Activated CD4-positive, alpha-beta T cell treated with anti-CD3 and anti-CD28 coated beads, Interleukin-2, amount 10 ng/mL, durations not matched to agents 7 days and 5 days (primary cell): ENCODE measurements at places on chromosomes 6 and 20. TPM values are rescaled to one million over a fixed set of nuclear protein-coding genes. Genes with fewer than 3 reads are reported as not detected.
A peak's percentile ranks its signal among the peaks of the same experiment; 100 is the strongest.

- no peak for DNase-seq
- H3K27ac ChIP-seq: no peak overlapping the region
- H3K4me3 ChIP-seq: no peak overlapping the region
Observed at GRCh38 chr6:25435416-25435985, 156.3 kb downstream of the CARMIL1 start.

- H3K4me3 ChIP-seq: no peak overlapping the region
- no peaks in the 10 kb centered on the region for H3K27me3 ChIP-seq
- DNase-seq: no peak
- H3K4me1 ChIP-seq: peaks cover 72% of the 10 kb centered on the region
- H3K27ac ChIP-seq: no peak overlapping the region
- H3K36me3 ChIP-seq: peaks cover 36% of the 10 kb centered on the region
Observed at GRCh38 chr6:45445749-45446549, 68.2 kb upstream of the SUPT3H start.

DNA sequence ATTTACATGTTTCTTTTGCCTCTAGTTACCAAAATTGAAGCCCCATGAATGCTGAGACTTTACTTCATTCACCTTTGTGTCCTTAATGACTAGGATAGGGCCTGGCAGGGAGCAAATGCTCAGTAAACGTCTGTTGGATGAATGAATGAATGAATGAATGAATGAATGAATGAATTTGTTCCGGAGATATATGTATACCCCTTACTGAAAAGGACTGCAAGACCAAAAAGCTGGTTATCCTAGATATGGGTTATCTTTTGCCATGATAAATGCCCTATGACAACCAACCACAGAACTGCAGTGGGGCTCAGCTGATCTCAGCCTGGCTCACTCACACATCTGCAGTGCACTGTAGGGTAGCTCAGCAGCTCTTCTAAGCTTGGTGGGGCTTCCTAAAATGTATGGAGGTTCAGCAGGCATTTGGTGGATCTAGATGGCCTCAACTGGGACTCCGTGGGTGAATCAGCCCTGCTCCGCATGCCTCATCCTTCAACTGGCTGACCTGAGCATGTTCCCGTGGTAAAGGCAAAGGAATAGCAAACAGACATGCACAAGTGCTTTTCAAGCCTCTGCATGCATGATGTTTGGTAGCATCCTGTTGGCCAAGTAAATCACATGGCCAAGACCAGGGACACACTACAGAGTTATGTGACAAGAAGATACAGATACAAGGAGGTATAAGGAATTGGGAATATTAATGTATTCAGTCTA lies 378.7 kb upstream of the SOX4 start:
- H3K36me3 ChIP-seq: peaks cover 6% of the 10 kb centered on the region
- H3K27me3 ChIP-seq: no peaks in the 10 kb centered on the region
- H3K4me3 ChIP-seq: no peak overlapping the region
- H3K27ac ChIP-seq: no peak overlapping the region

GRCh38 chr20:33575282-33575681 lies 85.4 kb downstream of the CBFA2T2 start:
- H3K4me1 ChIP-seq: peaks cover 9% of the 10 kb centered on the region
- no peaks in the 10 kb centered on the region for H3K27me3 ChIP-seq
- no peak for DNase-seq

The RBBP8NL gene
- total RNA-seq: not detected

The PGK2 gene
- total RNA-seq: not detected

DNA sequence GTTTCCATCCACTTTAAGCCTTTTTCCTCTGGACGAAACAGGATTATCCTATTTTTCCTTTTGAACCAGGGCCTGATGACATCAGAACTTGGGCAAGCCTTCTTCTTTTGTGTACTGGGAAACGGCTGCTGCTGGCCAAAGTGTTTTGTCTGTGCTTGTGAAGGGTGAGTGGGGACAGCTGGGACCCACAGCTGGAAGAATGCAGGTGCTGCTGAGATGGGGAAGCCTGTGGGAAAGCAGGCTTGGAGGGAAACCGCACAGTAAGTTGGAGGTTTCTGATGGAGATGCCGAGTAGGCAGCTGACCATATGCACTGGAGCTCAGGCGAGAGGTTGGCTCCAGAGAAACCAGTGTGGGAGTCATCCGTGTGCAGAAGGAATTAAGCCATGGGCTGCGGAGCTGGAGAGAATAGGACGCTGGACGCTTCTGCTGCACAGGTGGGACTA lies 8.5 kb upstream of the PSMG4 start:
- H3K4me1 ChIP-seq: peaks cover 10% of the 10 kb centered on the region
- H3K27me3 ChIP-seq: peaks cover 43% of the 10 kb centered on the region
- H3K4me3 ChIP-seq: no peak overlapping the region
- DNase-seq: no peak

The ENPP4 gene
- 5.0 TPM for total RNA-seq

DNA sequence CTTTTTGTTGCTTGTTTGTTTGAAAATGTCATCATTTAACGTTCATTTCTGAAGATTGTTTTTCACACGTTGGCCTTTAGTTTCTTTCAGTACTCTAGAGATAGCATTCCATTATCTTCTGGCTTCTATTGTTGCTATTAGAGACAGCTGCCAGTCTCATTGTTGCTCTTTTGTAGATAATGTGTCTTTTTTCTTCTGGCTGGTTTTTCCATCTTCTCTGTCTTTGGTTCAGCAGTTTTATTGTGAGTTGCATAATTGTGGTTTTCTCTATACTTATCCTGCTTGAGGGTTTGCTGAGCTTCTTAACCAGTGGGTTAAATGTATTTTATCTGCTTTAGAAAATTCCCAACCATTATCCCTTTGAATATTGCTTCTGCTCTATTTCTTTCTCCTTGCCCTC lies 23.2 kb upstream of the AIG1 start:
- H3K4me1 ChIP-seq: peaks cover 12% of the 10 kb centered on the region
- no peak for DNase-seq
- H3K27ac ChIP-seq: no peak overlapping the region
- no peak overlapping the region for H3K4me3 ChIP-seq
- H3K36me3 ChIP-seq: peaks cover 2% of the 10 kb centered on the region

GRCh38 chr6:39225543-39225942 lies 3.7 kb downstream of the KCNK5 start:
- no peak for DNase-seq
- H3K4me3 ChIP-seq: peak overlapping the region; percentile 55
- no peaks in the 10 kb centered on the region for H3K27me3 ChIP-seq
- H3K27ac ChIP-seq: peak overlapping the region; percentile 90
- H3K4me1 ChIP-seq: peaks cover 80% of the 10 kb centered on the region
- H3K36me3 ChIP-seq: peaks cover 33% of the 10 kb centered on the region

DNA sequence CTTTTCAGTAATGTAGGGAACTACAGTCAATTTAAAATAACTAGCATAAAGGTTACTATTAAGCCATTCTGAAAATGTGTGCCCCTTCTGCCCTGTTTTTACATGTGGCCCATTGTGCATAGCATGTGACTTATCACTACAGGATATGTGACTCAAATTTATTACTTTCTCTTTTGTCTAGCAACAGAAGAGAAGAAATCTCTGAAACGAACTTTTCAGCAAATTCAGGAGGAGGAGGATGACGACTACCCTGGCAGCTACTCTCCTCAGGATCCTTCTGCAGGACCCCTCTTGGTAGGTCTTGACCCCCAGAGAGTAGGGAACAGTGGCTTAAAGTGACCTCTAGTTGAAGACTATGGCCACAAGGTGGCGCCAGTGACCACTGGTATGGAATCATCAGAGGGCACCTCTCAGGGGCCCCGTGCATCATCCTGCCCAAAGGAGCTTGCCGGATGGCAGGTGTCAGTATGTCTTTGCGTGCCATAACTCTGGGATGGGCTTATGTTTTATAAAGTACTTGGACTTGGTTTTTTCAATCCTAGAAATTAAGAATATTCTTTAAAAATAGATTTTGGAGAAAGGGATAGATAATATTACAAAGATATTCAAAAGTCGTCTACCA lies 23.9 kb downstream of the RPRD1B start:
- no peak overlapping the region for H3K4me3 ChIP-seq
- peaks cover 23% of the 10 kb centered on the region for H3K4me1 ChIP-seq
- peaks cover 29% of the 10 kb centered on the region for H3K36me3 ChIP-seq
- H3K27ac ChIP-seq: peak overlapping the region; percentile 81
- no peaks in the 10 kb centered on the region for H3K27me3 ChIP-seq

GRCh38 chr6:75424618-75425548 lies 68.7 kb downstream of the FILIP1 start:
- no peak overlapping the region for H3K4me3 ChIP-seq
- DNase-seq: no peak
- peaks cover 10% of the 10 kb centered on the region for H3K4me1 ChIP-seq
- H3K27me3 ChIP-seq: no peaks in the 10 kb centered on the region

- H3K36me3 ChIP-seq: no peaks in the 10 kb centered on the region
- no peak overlapping the region for H3K27ac ChIP-seq
- H3K4me1 ChIP-seq: no peaks in the 10 kb centered on the region
Observed at GRCh38 chr6:168962886-168963285, 290.8 kb downstream of the THBS2 start.

DNA sequence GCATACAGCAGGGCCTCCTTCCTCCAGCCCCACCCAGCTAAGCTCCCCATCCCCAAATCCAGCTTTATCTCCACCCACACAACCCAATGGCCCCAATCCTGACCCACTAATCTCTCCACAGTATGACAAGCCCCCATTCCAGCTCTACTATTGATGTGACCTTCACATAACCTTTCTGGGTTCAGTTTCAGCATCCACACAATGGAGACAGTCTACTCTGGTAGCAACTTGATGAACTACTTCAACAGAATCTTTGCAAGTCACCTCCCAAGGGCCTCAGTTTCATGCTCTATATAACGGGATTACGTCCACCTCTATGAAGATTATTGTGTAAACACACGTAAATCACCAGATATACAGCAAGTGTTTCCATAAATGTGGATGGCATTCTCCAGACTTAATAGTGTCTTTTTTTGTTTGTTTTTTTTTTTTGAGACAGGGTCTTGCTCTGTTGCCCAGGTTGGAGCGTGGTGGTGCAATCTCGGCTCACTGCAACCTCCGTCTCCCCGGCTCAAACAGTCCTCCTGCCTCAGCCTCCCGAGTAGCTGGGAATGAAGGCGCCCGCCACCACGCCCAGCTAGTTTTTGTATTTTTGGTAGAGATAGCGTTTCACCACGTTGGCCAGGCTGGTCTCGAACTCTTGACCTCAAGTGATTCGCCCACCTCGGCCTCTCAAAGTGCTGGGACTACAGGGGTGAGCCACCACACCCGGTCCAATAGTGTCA lies 1.4 kb downstream of the AHCY start:
- peaks cover under 1% of the 10 kb centered on the region for H3K27me3 ChIP-seq
- peak overlapping the region; percentile 94 for H3K27ac ChIP-seq
- H3K4me3 ChIP-seq: peak overlapping the region; percentile 88
- DNase-seq: no peak
- no peaks in the 10 kb centered on the region for H3K36me3 ChIP-seq

The GDAP1L1 gene
- total RNA-seq: not detected

GRCh38 chr6:169810066-169810989 lies 58.9 kb downstream of the ERMARD start:
- DNase-seq: no peak
- H3K27ac ChIP-seq: no peak overlapping the region
- H3K4me3 ChIP-seq: no peak overlapping the region
- H3K36me3 ChIP-seq: no peaks in the 10 kb centered on the region

GRCh38 chr6:33778444-33779121 lies 10.3 kb downstream of the LEMD2 start:
- H3K27ac ChIP-seq: no peak overlapping the region
- no peak for DNase-seq
- H3K4me3 ChIP-seq: no peak overlapping the region
- no peaks in the 10 kb centered on the region for H3K27me3 ChIP-seq
- H3K36me3 ChIP-seq: peaks cover 61% of the 10 kb centered on the region

DNA sequence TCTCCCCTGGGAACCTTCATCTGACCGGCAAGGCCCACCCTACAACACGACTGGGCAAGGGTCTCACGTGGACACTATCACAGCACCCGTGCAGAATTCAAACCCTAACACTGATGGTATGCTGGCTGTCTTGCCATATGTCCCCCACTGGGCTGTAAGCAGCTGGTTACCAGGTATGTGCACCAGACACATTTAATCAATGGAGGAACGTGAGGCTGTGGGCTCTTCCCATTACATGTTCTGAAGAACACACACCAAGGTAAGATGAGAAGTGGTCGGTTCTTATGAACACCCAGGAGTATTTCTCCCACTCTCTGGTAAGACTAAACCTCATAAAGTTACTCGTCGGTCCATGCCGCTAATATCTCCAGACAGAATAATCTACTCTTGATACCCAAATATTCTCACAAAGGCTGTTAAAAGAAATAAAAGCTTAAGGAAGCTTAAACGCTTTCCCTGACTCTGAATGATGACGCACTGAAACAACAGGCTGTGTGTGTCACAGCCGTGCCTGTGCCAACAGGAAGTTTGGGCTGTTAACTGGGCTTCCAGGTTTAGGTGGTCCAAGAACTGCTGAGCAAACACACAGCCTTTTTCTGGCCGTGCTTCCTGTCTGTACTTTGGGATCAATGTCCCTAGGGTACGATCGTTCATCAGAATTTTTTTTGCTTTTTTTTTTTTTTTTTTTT lies 75.3 kb downstream of the SLC23A2 start:
- H3K27ac ChIP-seq: no peak overlapping the region
- no peak overlapping the region for H3K4me3 ChIP-seq
- peaks cover 13% of the 10 kb centered on the region for H3K4me1 ChIP-seq
- H3K27me3 ChIP-seq: no peaks in the 10 kb centered on the region
- H3K36me3 ChIP-seq: peaks cover 15% of the 10 kb centered on the region

DNA sequence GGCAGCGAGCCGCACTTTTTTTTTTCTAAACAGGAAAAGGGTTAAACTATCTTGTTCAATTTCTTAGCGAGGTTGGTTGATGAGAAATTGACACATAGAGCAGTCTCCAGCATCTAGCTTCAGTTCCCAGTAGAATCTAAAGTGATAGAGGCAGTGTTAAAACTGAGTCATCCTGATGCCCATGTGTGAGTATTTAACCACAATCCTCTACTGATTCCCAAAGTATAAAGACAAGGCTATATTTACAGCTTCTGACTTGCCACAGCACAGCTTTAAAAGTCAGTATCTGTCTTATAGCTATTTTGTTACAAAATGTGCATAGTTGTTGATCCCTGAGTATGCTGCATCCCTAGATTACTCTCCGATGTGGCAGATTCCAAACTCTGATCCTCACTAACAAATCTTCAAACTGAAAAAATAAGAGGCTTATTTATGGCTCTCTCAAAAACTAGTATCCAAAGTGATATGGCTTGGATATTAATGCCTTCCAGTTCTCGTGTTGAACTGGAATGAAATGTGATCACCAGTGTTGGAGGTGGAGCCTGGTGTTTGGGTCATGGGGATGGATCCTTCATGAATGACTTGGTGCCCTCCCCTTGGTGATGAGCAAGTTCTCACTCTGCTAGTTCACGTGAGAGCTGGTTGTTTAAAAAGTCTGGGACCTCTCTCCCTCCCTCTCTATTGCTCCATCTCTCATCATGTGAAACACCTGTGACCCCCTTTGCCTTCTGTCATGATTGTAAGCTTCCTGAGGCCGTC lies 13.1 kb upstream of the POPDC3 start:
- peaks cover 20% of the 10 kb centered on the region for H3K27me3 ChIP-seq
- no peak for DNase-seq
- no peak overlapping the region for H3K4me3 ChIP-seq
- no peaks in the 10 kb centered on the region for H3K4me1 ChIP-seq
